ENCODE measurements at places on chromosomes 11 and 22.

GRCh38 chr22:42168476-42168875 lies 37.9 kb upstream of the CYP2D6 start:
- DNase-seq = no peak

DNA sequence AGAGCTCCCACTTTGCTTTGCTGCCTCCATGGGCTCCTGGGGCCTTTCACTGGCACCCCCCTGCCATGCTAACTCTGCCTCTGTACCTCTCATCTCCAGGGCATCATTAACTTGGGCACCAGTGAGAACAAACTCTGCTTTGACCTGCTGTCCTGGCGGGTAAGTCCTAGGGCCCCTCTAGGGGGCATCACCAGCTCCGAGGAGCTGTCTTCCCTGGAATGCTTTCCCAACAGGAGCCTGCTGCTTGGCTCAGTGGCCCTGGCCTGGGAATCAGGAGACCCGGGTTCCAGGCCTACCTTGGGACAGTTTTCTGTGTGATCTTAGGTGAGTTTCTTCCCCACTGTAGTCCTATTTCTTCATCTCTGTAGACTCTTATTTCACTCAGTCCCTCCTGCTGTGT lies 5.1 kb downstream of the ACCS start:
- no peak for DNase-seq

DNA sequence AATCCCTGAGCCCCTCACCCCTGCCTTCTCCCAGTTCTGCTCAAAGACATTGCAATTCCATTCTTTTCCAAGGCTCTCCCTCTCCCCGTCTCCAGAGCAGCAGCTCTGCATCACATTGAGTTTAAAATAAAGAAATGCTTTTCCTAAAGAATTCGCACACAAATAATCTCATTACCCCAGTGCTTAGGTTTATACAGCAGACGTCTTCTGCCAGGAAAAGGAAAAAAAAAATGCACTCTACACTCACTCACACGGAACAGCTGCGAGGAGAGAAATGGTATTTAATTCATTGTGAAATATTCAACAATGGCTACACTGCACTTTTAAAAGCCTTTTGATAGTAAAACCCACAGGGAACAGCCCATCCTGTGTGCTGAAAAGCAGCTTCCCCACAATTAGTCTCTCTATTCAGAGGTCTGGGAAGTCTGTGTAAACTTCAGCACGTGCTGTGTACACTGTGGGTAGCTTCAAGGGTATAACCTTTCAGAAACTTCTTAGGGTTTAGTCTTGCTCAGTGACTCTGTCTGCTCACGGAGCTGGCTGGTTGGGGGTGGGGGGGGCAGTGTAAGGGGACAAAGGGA lies 42.8 kb downstream of the ETS1 start:
- DNase-seq = no peak

DNA sequence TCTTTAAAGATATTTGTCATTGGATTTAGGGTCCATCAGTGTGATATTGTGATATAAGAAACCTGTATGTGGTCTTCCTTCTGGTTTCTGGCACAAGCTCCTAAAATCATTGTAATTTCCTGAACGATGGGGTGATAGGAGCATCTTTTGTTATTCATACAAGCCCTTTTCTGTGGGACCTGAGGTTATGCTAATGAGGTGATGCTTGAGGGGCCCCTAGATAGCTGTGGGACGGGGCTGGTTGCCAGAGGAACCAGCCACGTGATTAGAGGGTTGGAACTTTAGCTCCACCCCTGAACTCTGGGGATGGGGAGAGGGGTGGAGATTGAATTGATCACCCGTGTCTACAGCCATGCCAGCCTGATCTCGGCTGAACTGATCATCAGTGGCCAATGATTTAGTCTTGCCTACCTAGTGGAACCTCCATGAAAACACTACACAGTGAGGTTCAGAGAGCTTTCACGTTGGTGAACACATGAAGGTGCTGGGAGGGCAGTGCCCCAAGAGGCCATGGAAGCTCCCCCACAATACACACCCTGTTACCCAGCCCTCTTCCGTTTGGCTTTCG lies 62.8 kb downstream of the BCR start:
- no peak for DNase-seq

DNA sequence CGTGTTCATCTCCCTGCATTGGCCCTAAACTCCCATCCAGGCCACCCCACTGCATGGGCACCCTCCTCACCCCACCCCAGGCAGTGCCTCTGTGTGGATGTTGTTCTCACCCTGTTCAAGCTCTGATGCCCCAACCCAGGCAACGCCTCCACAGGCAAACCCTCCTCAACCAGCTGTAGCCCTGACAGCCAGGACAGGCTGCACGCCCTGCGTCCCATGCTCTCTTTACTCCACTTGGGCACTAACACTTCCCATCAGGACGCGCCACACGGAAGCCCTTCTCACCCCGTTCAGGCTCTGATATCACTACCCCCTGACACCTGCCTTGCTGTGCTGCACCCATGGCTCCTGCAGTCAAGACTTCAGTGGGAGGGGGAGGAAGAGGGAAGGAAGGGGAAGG lies 47.9 kb downstream of the KCNJ1 start:
- no peak for DNase-seq

DNA sequence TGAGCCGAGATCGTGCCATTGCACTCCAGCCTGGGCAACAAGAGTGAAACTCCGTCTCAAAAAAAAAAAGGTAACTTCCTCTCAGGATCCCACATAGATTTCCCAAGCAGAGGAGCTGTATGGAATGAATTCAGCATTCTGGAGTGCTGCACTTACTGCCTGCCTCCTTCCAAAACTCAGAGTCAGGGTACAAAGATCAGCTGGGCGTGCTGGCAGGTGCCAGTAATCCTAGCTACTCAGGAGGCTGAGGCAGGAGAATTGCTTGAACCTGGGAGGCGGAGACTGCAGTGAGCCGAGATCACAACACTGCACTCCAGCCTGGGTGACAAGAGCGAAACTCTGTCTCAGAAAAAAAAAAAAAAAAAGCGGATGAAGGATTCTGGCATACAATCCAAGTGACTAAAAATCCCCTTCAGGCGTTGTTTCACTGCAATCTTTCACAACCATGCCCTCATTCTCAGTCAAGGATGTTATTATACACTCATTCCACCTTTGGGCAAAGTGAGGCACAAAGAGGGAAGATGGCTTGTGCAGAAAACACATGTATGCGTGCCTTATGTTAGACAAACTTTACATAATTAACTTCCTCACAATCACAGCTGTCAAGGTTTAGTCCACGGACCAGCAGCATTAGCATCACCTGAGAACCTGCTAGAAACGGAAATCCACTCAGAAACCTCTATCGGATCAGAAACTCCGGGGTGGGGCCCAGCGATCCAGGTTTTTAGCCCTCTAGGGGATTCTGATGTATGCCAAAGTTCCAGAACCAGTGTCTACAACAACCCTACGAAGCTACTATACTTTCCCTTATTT lies 1.1 kb upstream of the NOL12 start:
- DNase-seq = no peak

DNA sequence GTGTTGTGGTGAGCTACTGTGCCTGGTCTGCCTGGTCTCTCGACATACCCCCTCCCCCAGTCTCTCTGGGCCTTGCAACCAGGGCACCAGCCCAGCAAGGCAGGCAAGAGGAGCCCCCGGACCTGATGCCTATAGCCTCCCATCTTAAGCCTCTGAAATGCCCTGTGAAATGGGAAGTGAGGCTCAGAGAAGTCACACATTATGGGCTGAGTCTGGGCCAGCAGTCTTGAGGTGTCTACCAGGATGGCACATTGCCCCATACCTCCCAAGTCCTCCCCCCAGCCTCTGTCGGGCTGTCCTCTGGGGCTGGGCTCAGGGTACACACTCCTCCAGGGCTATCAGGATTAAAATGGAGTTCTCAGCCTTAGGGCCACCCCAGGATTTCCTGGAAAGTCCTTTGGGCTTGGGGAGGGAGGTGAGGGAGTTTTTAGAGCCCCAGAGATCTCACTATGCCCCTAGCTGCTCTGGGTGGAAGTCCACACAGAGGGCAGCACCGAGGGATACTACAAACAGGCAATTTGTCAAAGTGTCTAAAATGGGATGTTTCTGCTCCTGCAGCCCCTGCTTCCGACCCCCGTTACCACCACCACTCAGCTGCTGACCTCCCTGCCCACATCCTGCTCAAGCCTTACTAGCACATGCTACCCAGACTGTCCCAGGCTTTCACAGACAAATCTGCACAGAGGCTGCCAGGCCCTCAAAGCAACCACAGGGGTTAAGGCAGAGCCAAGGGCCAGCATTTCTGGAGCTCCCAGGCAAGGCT lies 3.1 kb upstream of the SH3BP1 start:
- no peak for DNase-seq

GRCh38 chr22:32073262-32073661 lies 30.2 kb downstream of the SLC5A1 start:
- no peak for DNase-seq

DNA sequence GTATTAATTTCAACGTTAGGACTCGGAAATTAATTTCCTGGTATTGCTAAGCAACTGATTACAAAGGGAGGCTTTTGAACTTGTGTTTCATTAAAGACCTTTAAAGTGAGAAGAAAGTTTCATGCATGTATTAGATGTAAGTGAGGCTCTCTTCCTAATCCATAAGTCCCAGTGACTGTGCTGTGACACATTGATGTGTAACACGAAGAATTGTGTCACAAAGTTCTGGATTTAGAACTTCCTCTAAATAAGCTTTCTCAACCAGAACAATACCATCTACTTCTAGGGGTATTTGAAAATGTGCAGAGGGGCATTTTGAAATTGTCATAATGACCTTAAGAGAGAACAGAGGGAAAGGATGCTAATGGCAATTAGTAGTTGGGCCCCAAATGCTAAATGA lies 14.4 kb downstream of the DCUN1D5 start:
- no peak for DNase-seq

- no peak for DNase-seq
Observed at GRCh38 chr22:42905702-42906183, 48.7 kb upstream of the ARFGAP3 start.

DNA sequence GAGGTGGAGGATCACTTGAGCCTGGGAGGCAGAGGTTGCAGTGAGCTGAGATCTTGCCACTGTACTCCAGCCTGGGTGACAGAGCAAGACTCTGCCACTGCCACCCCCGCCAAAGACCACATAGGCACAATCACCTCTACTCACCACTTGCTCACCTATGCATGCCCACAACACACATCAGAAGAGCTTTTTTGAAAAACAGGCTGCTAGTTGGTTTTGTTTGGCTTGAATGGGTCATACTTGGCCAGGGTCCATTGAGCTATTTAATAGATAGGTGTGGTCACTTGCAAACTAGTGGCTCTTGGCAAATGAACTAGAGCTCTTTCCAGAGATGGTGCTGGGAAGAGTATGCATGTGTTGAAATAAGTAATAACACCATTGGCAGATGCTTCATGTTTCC lies 80.1 kb downstream of the EMSY start:
- DNase-seq = no peak

DNA sequence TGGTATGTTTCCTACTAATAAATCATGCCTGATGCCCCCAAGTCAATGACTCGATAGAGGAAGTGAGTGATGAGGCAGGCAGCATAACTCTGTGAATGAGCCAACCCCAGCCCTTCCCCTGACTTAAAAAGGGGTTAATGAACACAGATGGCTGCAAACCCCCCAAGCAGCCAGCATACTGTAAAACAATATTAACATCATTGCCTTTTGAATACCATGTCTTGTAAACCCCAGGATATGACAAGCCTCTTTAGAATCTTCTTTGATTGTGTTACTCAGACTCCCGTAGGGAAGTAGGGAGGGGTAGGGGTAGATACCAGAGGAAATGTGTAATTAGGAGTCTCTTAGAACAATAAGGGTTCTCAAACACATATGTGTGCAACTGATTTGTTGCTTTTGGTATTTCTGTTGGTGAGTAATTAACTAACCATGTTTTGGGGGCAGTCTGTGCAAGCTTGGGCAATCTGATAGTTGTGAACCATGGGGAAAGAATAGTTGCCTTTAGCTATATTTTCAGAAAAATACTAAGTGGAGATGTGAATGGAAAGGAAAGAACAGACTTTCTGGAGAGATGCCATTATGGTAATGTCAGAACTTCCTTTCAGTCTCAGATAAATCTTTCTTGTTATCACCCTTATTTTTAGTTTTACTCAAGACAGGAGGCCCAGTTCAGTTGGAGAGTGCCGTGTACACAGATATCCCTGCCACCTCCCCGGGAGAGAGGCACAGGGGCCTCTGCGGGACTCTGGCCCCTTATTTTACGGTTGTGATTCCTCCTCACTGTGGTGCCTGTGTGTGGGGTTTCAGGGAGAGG lies 701.8 kb downstream of the NTM start:
- no peak for DNase-seq

All from Ammon's horn (tissue), 1 donor.